Dermis blood vessel endothelial cell (primary cell): ENCODE measurements at places on chromosomes 1 and 21. TPM values are rescaled to one million over a fixed set of nuclear protein-coding genes. Genes with fewer than 3 reads are reported as not detected.

- DNase-seq, result no peak
These were observed 5.1 kb upstream of the TMCO4 start for GRCh38 chr1:19804831-19805251.

GRCh38 chr1:205769641-205770365, 5.5 kb downstream of the RAB29 start:
- DNase-seq, result no peak

- no peak for DNase-seq
These were observed 140.6 kb downstream of the PEX14 start for GRCh38 chr1:10615332-10615731.

DNA sequence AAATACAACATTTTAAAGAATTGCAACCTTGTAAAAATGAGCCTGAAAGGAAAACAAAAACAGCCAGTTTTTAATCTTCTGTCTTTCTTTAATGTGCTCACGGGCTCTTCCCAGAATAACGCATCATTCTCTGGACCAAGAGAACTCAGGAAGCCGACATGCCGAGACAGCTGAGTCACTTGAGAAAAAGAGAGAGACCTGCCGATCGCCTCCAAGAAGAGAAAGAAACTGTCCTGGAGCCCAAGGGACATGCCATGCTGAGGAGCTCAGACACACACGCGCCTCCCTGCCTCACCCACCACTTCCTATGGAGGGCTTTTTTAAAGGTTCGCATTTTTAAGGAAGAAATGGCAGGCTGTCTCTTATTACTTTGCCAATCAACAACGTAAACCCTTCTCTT, 176.4 kb downstream of the ZNF281 start:
- peak; percentile 76 for DNase-seq

DNA sequence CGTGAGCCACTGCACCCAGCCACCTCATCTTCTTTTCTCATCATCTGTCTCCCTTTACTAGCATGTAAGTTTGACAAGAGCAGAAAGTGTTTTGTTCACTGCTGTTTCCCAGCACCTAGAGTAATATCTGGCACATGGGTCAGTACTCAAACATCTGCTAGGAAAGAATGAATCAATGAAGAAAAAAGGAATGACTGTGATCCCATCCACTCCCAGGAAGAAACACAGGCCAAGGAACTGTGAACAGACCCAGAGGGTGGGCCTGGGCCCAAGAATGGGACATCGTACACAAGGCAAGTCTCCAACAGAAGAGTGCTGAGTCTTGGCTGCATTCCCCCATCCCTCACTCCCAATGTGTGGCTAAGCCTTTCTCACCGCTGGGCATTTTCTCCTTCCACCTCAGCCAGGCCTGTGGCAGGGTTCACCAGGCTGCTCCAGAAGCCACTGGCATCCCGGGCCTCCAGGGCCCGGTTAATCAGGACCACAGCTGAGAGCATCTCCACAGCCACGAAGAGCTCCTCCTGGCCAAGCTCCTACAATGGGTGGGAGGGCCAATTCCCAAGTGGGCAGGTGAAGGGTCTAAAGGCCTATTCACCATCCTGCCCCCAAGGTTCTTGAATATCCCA, 18.4 kb downstream of the IQGAP3 start:
- DNase-seq, result no peak

DNA sequence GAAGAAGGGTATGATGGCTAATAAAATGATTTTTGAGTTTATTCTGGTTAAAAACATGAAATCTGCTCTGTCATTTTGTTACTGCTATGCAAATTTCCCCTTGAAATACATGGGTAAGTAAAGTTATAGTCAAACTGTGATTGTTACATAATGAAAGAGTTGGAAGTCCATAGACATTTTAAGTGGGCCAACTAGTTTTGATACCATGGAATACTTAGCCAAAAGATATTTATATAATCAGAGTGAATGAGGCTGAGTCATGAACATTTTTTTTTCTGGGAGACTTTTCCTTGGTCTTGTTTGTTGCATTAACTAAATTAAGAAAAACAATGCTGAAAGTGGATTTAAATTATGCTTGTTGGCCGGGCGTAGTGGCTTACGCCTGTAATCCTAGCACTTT, 58.2 kb upstream of the MPC2 start:
- DNase-seq, result no peak

DNA sequence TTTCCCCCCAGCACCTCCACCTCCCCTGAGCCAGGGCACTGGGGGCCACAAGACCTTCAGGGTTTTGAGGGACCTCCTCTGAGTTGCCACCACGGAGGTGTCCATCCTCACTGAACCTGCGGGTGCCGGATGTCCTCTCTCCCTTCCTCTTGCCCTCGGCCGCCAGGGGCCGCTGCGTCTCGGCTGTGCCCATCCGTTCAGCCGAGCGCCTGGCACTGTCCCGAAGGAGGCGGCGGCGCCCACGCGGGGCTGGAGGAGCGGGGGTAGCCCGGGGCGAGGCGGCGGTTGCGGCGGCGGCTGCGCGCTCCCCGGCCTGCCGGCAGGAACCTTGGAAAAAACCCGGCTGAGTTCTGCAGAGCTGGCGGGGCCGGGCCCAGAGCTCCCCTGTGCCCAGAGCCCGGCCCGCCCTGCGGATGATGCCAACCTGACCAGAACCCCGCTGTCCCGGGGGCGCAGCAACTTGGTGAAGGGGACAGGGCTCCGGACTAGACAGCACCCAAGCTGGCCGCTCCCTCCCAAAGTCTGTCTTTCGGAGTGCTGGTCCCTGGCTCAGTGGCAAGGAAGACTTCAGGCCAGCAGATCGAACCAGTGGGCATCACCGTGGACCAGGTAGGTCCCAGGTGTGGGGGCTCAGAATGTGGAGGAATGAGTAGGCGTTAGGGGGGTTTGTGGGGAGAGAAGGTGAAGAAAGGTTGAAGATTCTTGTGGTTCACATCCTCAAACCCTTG, 3.7 kb upstream of the PPM1J start:
- DNase-seq, result peak; percentile 77

DNA sequence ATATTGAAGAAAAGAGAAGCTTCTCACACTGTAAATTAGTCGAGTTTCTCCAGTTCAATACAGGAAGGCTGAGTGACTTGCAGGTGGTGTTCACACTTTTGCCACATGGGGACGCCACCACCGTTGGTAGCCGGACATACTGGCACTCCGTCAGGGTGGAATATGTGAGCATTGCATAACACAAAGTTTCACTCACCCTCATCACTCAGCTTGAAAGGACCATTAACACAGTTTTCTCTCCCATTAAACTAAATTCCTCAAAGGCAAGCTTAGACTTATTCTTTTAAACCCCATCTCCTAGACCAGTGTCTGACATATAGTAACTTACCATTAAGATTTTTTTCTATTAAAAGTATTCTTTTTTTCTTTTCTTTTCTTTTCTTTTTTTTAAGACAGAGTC, 105.3 kb upstream of the SERBP1 start:
- DNase-seq, result peak; percentile 95

DNA sequence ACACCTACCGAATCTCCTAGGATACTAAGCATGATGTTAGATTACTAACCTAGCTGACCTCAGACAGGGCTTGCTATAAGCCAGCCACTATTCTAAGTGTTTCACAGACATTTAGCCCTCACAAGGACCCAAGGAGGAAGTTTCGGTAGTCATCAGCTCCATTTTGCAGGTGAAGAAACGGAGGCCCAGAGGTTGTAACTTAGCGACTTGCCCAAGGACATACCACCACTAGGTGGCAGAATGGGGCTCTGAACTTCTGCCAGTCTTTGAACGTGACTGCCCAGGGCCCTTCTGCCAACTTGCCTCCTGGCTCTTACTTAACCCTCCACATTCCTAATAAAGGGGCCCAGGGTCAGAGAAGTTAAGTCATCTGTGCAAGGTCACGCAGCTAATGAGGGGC, 283.5 kb downstream of the C1orf94 start:
- DNase-seq, result peak; percentile 29

DNA sequence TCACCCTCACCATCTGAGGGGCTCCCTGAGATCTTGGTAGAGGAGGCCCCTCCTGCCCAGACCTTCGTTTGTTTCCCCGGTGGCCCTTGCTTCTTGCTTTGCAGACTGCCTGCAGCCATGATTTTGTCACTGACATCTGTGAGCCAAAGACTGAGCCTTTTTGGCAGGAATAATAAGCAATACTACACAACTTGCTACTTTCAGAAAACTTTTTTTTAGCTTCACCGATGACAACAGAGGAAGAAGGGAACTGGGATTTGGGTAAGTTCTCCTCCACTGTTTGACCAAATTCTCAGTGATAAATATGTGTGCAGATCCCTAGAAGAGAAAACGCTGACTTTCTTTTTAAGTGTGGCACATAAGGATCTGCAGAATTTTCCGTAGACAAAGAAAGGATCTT, 11.7 kb upstream of the CD101 start:
- no peak for DNase-seq

DNA sequence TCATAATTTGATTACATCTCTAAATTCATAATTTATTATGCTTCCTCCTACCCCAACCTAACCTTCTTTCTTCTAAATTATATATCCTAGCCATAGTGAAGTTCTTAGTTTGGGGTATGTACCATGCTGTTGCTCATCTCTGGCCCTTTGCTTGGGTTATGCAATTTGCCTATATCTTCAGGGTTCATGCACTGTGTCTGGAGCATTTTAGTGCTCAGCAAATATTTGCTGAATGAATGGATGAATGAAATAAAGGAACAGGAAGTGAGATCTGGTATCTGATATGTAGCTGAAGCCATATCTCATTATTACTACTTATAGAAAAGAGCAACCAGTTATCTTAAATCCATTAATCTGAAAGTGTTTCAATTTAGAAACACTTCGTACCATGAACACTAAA, 137.6 kb downstream of the GPATCH2 start:
- no peak for DNase-seq

GRCh38 chr21:32197896-32198295, 81.0 kb downstream of the MIS18A start:
- no peak for DNase-seq

- DNase-seq, result no peak
These were observed 397.2 kb downstream of the NEGR1 start for GRCh38 chr1:71885171-71885570.

- no peak for DNase-seq
These were observed 83.1 kb upstream of the ZNF648 start for GRCh38 chr1:182144646-182145030.

GRCh38 chr1:227033880-227034279, 93.8 kb downstream of the COQ8A start:
- no peak for DNase-seq

DNA sequence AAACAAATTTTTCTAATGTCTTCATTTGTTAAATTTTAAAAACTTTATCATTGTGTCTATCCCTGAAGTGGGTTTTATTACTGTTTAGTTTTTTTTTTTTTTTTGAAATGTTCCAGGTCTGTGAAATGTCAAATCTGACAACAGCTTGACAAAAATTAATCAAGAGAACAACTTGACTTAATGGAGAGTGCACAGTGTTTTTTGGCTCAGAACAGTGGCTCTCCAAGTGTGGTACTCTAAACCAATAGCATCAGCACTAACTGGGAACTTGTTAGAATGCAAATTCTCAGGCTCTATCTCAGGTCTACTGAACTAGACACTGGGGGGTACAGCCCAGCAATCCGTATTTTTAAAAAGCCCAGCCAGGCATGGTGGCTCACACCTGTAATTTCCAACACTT, 49.2 kb downstream of the ATP1B1 start:
- DNase-seq, result no peak

DNA sequence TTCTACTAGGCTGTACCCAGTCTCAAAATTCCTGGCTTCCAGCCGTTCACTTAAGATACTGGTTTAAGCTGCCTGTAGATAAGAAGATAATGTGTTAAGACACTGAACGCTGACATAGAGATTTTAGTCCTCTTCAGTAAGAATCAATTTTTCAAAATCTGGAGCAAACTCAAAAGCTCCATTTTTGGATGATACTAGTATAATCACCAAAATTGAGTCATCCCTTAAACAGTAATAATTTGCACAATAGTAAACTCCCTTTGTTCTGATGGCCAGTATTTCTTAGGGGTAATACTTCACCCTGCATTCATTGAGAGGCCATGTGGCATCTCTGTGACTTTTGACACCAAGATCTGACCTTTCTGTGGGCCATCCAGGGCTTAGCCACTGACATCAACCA, 299.8 kb upstream of the USP25 start:
- DNase-seq, result no peak

DNA sequence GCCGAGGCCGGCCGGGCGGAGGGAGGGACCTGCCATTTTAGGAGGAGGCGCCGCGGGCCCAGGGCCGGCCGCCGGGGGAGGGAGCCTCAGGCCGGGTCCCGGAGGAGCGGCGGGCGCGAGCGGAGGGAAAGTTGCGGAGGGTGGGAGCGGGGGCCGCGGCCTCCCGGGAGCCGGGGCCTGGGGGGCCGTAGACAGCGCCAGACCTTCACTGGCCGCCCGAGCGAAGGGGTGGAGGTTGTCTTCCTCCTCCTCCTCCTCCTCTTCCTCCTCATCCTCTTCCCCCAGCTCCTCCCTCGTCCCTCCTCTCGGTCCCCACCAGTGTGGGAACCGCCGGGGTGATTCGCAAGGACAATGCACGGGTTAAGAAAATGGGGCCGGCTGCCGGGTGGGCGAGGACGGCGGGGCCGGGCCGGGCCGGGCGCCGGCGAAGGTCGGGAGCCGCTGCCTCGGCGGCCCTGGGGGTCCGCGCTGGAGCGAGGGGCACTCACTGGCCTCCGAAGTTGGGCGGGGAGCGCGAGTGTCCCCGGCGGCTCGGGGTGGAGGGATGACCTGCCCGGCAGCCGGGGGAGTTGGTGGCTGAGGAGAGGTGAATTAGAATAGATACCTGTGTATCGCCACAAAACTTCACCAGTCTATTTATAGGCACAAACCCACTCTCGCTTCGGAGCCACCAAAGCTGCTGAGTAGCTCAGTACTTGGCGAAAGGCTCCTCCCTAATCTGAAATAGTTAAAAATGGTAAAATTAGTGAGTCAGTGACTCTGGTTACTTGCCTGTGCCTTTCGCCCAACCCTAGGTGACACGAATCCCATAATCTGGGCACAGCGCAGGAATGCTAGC, 1.3 kb downstream of the DYRK1A start:
- DNase-seq, result peak; percentile 54

DNA sequence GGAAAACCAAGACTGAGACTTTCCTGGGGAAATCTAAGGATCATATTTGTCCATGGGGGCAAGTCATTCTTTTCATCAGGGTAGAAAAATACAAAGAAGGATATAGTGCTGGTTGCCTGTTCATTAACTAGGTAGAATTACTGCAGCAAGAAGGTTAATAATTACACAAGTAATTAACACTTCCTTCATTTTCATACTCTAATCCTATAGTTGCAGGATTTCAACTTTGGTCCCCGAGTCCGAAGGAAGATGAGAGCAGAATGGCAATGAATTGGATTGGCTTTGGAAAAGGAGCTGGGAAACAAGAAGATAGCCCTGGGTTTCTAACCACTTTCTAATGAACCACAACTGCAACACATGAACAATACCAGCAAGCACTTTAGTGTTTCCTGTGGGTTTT, 199.2 kb upstream of the ESRRG start:
- DNase-seq, result no peak

Gene KCND3
- 0.34 and 1.4 TPM in 2 replicates for total RNA-seq

Gene AADACL4
- total RNA-seq, result not detected in 2 replicates

Gene BRINP2
- total RNA-seq, result not detected in 2 replicates

Gene ID3
- total RNA-seq, result 407 and 906 TPM in 2 replicates

Gene B3GALT5
- under 0.01 and 0.05 TPM in 2 replicates for total RNA-seq

Gene FAM78B
- 0.34 and 1.2 TPM in 2 replicates for total RNA-seq

Gene LMO4
- total RNA-seq, result 20.2 and 20.8 TPM in 2 replicates

Gene SERTAD4
- total RNA-seq, result 1.1 and 3.9 TPM in 2 replicates

Gene SELENON
- total RNA-seq, result 34.7 and 100 TPM in 2 replicates

Gene CBR3
- total RNA-seq, result 5.8 and 6.8 TPM in 2 replicates
